Left forelimb (tissue), 1 donor: ENCODE measurements at places on chromosomes 16 and 17.

DNA sequence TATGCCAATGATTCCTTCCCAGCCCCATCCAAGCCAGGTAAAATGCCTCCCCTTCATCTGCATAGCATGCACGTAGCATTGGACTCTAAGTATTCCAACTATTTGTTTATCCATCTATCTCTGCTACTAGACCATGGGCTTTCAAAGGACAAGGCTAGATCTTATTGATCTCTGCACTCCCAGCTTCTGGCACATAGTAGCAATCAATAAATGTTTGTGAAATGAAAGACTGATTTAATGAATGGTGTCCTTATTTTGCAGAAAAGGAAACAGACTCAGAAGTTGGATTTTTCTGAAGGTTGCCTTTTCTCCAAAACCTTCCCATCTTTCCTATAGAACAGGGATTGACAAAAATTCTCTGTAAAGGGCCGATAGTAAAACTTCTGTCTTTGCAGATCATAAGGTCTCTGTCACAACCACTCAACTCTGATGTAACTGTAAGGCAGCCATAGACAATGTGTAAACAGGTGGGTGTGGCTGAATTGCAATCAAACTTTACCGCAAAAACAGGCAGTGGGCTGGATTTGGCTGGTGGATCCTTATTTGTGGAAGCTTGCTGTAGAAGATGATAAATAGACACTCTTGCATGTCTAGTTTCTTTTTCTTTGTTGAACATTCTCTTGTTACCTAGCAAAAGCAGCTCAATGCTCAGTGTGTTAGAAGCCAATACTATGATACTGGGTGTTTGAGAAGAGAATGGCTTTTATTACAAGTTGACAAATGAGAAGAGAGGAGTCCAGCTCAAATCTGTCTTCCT, 7.6 kb upstream of the CMTR2 start:
- DNase-seq, result no peak

DNA sequence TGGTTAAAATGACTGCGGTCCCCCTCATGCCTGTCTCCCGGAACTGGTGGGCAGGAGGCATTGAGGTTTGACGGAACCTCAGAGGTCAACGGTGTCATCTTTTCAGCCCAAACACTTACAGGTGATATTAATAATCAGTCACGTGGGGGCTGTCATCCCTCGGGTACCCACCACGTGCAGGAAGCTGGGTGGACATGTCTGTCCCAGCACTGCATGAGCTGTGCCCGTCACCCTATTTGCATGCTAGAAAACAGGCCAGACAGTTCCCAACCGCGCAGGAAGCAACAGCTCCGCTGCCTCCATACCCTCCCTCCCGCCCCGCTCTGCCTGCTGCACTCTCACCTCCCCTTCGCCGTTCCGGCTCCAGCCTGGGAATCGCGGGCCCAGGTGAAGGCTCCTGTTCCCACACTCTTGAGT, 1.4 kb downstream of the SYNGR3 start:
- DNase-seq, result no peak

- DNase-seq, result no peak
These were observed 11.8 kb upstream of the PEMT start for GRCh38 chr17:17603178-17603894.

- no peak for DNase-seq
These were observed 12.1 kb upstream of the NLK start for GRCh38 chr17:28030386-28030785.

GRCh38 chr17:57999496-58000017, 7.5 kb downstream of the SRSF1 start:
- no peak for DNase-seq

- DNase-seq, result no peak
These were observed 2.1 kb upstream of the ESRP2 start for GRCh38 chr16:68238029-68238345.

DNA sequence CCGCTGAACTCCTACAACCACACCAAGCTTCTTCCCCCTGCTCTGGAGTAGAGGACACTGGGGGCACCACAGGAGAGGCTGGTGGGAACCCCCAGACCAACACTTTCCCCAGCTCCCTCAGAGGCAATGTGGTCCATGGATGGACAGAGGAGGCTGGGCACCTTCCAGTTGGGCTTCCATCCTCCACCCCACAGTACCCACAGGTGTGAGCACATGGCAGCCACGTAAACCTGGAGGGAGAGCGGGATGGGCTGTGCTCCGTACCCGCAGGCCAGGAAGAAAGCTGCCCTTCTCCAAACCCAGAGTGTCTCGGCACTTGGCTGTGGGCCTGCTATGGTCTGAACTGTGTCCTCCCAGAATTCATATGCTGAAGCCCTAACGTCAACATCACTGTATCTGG, 1.7 kb downstream of the SGSH start:
- DNase-seq, result no peak

- DNase-seq, result no peak
These were observed 142.4 kb upstream of the NOL11 start for GRCh38 chr17:67575325-67575724.
